ENCODE measurements at places on chromosomes 7 and 10.
A peak's percentile ranks its signal among the peaks of the same experiment; 100 is the strongest.

GRCh38 chr10:37582237-37582636 lies 275.2 kb downstream of the ZNF248 start:
- no peak for DNase-seq

GRCh38 chr7:64515330-64515729 lies 47.5 kb downstream of the ZNF680 start:
- no peak for DNase-seq

DNA sequence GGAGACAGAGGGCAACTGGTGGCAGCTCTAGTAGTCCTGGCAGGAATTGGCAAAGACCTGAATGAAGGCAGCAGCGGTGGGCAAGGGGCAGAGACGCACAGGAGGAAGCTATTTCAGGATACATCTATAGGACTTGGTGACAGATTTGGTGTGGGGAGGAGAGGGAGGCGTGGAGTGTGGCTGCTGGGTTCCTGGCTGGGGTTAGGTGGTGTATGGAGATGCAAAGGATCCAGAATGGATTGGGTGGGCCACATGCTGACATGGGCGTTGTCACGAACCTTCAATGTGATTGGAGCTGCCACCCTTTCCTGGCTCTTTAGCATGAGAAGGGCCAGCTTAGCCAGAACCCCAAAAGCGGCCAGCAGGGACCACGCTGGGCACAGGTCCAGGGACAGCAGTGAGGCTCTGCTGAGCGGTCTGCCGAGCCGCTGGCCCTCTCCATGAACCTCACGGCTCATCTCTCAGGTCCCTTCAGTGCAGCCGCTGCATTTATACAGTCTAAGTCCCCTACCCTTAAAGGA lies 10.2 kb upstream of the ADCY1 start:
- no peak for DNase-seq

DNA sequence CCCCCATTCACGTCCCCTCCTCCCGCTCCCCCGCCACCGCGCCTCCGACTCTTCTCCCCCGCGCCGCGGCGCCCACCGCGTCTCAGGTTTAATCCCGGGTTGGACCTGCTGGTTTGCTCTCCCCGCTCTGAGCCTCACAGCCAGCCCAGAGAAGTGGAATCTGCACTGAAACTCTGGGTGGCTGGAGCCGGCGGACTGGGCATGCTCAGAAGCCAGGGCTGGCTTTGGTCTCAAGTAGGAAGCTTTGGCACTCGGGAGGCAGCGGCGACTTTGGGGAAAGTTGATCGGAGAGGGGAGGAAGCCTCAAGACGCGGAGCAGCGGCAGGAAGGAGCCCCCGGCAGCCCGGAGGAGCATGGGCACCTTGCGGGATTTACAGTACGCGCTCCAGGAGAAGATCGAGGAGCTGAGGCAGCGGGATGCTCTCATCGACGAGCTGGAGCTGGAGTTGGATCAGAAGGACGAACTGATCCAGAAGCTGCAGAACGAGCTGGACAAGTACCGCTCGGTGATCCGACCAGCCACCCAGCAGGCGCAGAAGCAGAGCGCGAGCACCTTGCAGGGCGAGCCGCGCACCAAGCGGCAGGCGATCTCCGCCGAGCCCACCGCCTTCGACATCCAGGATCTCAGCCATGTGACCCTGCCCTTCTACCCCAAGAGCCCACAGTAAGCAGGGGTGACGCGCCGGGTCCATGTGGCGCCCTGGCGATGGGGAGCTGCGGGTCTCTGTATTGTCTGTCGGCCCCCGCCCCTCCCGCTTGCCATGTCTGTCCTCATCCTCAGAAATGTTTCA lies at the start of gene PRKG1:
TSS of gene PRKG1 (plus strand) at position 250 of the 791 bp plus-strand sequence.
- no peak for DNase-seq

DNA sequence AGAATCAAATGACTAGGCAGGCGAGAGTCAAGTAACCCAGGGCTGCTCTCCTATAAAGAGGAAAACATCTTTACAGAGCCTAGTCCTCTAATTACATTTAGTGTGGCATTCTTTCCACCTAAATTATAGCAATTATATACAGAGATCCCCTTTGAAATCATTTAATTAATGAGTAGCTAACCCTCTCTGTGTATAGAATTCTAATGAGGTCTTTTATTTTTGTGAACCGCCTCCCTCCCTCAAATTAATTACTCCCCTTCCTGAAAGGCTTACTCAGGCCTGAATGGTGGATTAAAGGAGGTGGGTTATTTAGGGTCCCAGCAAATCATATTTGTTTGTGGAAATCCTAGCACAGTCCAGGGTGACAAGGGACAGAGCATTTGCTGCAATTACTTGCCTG lies 551.8 kb downstream of the SORCS3 start:
- no peak for DNase-seq

DNA sequence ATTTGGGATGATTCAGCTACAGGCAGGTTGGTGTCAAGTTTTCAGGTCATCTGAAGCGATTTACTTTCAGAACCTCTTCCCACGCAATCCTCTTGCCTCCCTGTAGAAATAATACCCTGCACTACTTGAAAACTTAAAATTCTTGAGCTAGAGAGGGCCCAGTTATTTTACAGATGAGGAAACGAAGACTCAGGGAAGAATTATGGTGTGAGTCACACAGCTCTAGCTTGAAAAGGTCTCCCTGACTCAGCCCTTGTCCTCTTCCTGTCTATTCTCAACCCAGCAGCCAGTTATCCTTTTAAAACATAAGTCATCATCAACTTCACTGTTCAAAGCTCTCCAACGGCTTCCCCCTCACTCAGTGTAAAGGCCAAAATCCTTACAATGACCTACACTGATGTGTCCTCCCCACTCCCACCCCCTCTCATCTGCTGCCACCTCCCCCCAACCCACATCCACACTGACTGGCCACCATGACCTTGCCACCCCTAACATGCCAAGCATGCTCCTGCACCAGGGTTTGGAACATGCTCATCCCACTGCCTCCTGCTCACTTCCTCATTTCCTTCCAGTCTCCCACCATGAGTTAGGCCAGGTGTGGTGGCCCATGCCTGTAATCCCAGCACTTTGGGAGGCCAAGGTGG lies 3.4 kb downstream of the DNMBP start:
- no peak for DNase-seq

DNA sequence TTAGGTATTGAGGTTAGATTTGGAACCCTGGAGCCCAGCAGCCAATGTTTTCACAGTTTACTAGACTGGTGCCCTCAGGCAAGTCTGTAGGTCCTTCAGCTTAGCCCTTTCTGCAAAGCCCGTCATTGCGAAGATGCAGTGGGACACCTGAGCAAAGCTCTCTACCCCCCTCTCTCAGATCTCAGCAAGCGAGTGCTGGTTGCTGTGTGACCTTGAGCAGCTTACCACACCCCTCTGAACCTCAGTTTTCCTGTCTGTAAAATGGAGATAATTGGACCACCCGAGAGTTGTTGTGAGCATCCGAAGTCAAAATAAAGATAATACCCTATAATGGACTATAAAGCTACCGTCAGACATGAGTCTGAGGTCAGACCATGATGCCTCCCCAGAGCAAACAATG lies 3.7 kb downstream of the NPC1L1 start:
- DNase-seq = no peak

- DNase-seq = no peak
Observed at GRCh38 chr10:76035206-76036110, 604.0 kb downstream of the LRMDA start.

GRCh38 chr10:62540389-62540788 lies 166.2 kb downstream of the ZNF365 start:
- DNase-seq = no peak

DNA sequence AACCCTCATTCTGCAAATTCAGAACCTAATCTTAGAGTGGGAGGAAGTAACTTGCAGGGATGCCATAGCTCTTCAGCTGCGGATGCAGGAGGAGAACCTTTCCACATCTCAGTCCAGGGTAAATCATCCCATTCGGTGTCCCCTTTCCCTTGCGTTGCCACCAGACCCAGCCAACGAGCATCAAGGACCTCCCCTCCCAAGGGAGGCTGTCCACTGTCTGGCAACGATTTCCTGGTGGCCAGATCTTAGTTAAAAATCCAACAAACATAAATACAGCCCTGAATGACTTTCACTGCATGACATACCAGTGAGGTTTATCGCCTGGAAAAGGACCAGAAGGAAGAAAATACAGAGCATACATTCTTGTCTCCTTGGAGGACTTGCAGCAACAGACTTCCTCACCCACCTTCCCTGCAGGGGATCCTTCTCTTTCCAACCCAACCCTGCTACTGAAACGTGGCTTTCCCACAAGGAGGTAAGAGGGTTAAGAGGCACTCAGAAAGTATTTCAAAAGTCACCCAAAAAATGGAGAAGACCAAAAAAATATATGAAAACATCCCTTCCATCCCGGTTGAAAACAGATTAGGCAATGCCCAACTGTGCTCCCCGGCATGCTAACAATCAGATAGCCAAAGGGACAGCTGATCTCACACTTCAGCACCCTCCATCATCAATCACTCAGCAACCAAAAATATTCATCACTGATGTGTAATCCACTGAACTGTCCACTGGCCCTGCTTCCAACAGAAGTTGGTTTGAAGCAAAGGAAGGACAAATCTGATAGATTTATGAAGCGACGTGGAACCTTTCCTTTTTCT lies 206.6 kb downstream of the TNS3 start:
- no peak for DNase-seq

GRCh38 chr10:70280099-70280498 lies 3.7 kb downstream of the NPFFR1 start:
- DNase-seq = no peak

GRCh38 chr7:91846436-91846835 lies 34.1 kb downstream of the MTERF1 start:
- DNase-seq = no peak

GRCh38 chr7:124489925-124490324 lies 275.7 kb downstream of the GPR37 start:
- no peak for DNase-seq

DNA sequence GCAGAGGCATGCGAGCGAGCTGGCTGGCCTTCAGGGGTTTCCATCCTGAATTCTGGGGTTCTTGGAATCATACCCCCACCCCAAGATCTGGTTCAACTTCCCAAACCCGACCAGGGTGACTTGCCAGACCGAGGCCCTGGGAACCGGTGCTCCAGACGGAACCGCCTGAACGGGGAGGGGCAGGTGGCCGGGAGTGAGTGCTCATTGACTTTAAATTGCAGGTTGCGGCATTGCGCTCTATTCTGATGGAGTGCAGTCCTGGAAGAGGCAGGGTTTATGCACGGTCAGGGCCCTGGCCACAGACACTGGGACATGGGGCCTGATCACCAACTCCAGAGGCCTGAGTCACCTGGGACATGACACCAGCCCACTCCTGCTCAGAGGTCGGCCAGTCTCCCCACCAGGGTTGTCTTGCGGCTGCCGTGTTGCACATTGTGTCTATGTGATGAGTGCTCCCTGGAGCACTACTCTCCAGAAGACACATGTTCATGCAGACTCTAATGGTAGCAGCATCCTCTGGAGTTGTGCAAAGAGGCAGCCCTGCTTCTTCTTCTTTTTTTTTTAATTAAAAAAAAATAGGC lies 5.8 kb upstream of the DDIT4 start:
- no peak for DNase-seq

DNA sequence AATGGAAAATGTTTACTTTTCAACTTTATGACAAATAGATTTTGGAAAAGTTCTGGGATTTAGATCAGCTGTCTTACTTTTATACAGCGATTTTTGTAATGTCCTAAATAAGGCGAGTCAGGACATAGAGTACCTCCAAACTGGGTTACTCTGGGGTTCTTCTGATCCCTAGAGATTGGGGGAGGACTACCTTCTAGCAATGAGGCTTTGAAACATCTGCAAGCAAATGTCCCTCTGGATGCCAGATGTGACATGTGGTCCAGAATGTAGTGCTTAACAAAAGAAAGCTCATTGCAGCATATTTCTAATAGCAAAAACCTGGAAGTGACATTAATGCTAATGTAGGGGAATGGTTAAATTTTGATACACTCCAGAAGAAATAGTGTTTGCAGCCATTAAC lies 36.1 kb downstream of the ABRAXAS2 start:
- DNase-seq = no peak

DNA sequence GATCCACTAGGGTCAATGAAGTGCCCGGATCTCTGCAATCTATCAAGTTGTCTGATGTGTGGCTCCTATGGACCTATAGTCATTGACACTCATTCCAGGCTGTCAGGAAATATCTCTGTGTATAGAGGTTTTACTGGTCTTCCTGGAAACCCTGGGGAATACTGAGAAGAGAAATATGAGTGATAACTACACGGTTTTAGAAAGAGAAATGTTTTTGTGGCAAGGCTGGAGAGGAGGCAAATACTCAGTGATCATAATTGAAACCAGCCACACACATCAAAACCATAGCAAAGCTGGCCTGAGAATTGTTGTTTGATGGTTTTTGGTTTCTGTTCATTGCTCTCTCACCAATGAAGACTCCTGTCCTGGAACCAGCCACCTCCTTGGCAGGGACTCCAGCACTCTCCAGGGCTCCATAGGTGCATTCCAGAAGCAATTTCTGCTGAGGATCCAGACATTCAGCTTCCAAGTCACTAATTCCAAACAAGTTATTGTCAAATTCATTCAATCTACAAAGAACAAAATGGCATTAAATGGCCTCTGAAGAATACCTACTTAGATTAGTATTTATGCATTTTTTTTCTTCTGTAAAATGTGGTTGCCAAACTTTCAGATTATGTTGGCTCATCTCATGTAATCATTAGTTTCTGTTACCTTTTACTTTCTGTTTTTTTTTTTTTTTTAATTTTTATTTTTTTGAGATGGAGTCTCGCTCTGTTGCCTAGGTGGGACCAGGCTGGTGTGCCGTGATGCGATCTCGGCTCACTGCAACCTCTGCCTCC lies 108.6 kb upstream of the ABI1 start:
- DNase-seq = peak; percentile 62

DNA sequence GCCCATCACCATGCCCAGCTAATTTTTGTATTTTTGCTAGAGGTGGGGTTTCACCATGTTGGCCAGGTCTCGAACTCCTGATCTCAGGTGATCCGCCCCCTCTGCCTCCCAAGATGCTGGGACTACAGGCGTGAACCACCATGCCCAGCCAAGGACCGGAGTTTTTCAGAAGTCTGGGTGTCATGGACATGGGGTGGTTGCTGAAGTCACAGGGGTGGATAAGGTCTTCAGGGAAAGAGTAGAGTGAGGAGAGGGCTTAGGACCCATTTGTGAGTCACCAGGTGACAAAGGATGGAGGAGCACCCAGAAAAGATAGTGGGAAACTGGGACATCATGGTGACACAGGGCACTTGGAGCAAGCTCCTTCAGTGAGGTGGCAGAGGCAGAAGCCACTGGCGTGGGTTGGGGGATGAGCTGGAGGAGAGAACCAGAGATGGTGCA lies 2.8 kb upstream of the GPRIN2 start:
- DNase-seq = no peak

- DNase-seq = no peak
Observed at GRCh38 chr7:80186721-80187120, 52.1 kb downstream of the GNAI1 start.
